ENCODE measurements at places on chromosomes 1 and 21.

GRCh38 chr1:62725255-62725654, 37.1 kb upstream of the DOCK7 start:
- DNase-seq = no peak

GRCh38 chr1:103367186-103367585, 158.3 kb upstream of the RNPC3 start:
- no peak for DNase-seq

DNA sequence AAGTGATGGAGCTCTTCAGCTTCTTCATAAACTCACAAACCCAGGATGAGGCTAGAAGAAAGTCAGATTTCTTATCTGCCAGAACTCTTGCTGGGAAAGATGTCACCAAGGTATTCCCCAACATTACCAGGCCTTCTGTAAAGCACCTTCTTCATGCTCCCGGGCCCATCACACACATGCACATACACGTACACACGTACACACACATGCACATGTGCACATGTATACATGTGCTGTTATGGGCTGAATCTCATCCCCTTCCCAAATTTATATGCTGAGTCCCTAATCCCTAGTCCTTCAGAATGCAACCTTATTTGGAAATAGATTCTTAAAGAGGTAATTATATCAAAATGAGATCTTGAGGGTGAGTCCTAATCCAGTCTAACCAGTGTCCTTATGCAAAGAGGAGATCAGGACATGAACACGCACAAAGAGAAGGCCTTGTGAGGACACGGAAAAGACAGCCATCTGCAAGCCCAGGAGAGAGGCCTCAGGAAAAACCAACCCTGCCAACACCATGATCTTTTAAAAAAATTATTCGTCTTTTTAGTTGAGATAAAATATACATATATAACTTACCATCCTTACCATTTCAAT, 76.4 kb upstream of the LYST start:
- no peak for DNase-seq

GRCh38 chr1:181391301-181391900, 91.9 kb upstream of the CACNA1E start:
- DNase-seq = peak; percentile 39

DNA sequence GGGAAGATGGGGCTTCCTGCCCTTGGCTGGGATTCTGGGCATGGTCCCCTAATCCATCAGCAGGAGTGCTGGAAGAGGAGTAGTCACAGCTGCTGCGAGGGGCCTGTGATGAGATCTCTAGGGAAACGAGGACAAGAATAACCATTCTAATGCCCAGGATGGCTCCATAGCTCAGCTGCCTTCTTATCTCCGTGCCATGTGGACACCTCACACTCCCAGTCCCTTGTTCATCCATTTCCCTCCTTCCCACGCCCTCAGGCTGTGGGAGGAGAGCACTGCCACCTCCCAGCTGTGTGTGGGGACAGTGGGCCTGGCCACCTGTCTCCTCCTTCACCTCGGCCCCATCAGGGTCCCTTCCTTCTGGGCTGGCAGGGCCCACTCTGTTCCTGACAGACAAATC, 16.1 kb upstream of the ETV3 start:
- DNase-seq = no peak

All from WTC11 (cell line).